Heart left ventricle (tissue), 16 donors: ENCODE measurements at places on chromosomes 5 and 9. TPM values are rescaled to one million over a fixed set of nuclear protein-coding genes. Genes with fewer than 3 reads are reported as not detected.

Gene ZFP37
- total RNA-seq, result 1.00 TPM

Gene DDX4
- total RNA-seq, result not detected

Gene PDGFRB
- 112 TPM for total RNA-seq

Gene C8G
- total RNA-seq, result not detected

Gene FAM53C
- total RNA-seq, result 21.5 TPM

Gene HTR1A
- not detected for total RNA-seq

Gene CDH9
- total RNA-seq, result not detected

Gene PCDHA6
- total RNA-seq, result 0.34 TPM

Gene EGFL7
- total RNA-seq, result 94.5 TPM

Gene PCDHGA3
- 16.7 TPM for total RNA-seq

GRCh38 chr5:150139334-150139733 lies 16.3 kb downstream of the PDGFRB start:
- DNase-seq, result no peak

- DNase-seq, result no peak
These were observed 184.0 kb upstream of the GDNF start for GRCh38 chr5:38023799-38024198.

DNA sequence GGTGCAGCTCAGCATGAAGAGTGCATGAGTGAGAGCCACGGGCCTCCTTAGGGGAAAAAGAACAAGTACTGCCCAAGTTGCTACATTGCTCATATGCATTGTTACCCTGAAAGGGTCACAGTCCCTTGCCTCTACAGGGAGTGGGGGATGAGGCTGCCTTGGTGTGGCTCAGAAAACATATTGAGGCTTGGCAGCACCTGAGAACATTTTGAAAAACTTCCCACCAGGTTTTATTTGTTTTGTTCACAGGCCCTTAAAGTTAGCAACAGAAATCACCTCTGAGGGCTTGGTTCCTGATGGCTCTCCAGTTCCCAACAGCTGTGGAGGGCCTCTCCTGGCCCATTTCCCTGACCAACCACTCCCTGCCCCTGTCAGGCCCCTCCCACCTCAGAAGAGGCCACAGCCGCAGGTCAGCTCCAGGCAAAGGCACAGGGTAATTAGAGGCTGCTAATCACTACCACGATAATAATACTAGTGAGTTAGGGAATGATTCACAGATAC lies 90.7 kb upstream of the ADRA1B start:
- no peak for DNase-seq

GRCh38 chr9:5529683-5530221 lies 19.4 kb downstream of the PDCD1LG2 start:
- DNase-seq, result no peak

GRCh38 chr9:137493364-137494103 lies 34.4 kb upstream of the NSMF start:
- DNase-seq, result no peak

DNA sequence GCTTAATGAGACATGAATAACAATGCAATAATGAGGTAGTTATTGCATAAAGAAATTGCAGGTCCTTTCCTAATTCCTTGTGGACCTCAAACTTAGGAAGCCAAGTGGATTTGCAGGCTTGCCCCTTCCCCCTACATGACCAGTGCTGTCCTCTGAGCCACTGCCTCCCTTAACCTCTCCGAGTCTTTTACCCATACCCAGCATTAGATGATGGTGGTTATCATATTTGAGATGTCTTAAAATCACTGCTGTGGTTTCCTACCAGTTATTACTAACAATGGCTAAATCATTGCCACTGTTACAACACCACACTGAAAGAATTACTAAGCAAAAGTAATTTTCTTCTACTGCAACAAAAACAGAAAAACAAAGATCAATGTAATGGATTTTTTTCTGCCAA lies 170.8 kb downstream of the EDIL3 start:
- no peak for DNase-seq

GRCh38 chr5:89065919-89066318 lies 182.9 kb upstream of the MEF2C start:
- DNase-seq, result no peak

DNA sequence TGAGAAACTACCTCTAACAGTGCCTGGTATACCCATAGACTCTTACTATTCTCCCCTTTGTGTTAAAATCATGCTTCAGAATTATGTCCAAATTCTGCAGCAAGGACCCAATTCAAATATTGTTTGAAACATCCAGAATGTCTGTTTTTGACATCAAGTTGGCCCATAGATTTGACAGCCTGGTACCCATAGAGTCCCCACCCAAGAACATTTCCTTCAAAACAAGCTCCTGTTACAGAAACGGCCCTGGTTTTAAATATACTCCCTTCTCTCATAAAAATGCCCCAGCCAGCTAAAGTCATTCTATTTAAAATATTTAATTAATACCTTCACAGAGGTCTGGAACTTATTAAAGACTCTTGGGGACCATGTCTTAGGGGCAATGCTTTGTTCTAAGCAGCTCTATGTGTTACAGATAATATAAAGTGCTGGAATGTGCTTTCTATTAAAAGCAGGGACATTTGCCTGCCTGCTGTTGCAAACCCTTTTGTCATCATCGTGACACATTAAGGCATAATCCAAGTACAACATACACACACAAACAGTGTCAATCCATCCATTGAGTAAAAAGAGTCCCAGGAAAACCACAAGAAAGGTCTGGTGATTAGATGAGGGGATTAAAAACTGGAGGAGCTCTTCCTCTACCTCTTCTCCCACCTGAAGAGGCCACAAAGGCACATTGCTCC lies 321.7 kb downstream of the MLLT3 start:
- DNase-seq, result no peak

DNA sequence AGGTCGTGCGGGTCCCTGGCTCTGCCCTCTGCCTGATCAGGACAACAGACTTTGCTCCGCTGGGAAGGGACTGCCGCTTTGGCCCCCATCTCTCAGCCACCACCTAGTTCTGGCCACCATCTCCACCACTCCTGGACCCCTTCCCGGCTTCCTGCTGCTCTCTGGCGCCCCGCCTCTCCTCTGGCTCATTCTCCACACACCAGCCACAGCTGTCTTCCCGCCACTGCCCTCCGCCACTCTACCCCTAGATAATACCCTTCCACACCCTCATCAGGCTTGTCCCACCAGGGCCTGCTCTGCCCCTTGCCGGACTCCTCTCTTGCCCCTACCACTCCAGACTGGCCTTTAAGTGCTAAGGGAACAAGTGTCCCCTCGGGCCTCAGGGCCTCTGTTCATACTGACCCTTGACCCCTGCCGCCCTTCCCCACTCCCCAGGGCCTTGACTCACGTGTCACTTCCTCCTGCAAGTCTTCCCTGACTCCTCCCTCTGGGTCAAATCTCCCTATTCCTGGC lies 3.0 kb upstream of the CDX1 start:
- peak; percentile 82 for DNase-seq

- no peak for DNase-seq
These were observed 3.5 kb downstream of the DBN1 start for GRCh38 chr5:177469750-177470525.

DNA sequence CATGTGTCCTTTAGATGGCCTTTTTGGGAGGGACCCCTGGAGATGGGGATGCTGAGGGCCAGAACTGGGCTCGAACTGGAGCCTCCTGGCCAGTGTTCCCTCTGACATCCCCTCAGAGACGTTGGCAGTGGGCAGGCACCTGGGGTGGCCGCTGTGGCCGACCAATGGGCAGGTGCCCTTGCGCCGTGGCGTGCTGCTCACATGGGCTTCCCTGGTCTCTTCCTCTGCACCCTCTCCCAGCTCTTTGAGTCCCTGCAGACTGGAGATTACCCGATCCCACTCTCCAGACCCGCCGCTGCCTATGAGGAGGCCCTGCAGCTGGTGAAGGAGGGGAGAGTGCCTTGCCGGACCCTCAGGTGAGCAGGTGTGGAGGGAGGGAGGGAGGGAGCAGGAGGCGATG lies 19.9 kb upstream of the DOLPP1 start:
- no peak for DNase-seq

GRCh38 chr9:122780026-122780425 lies 8.7 kb upstream of the OR5C1 start:
- no peak for DNase-seq

DNA sequence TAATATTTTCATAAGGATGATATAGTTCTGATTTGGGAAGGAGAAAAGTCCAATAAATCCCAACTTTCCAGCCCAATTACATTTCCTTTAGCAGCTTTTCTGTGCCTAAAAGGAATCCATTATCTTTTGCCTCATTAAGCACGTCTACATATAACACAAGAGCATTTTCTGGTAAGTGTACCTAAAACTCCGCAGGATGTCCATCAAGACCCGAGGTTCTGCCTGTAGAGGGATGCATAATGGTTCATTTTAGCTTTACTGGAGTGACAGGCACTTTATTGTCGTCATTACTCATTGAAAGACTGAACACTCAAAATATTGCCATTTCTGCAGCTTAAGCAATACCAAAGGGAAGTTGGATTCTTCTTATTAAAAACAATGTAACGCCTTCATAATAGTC lies 669.0 kb downstream of the PRELID2 start:
- no peak for DNase-seq

GRCh38 chr9:96665789-96666188 lies 10.7 kb upstream of the PRXL2C start:
- no peak for DNase-seq

DNA sequence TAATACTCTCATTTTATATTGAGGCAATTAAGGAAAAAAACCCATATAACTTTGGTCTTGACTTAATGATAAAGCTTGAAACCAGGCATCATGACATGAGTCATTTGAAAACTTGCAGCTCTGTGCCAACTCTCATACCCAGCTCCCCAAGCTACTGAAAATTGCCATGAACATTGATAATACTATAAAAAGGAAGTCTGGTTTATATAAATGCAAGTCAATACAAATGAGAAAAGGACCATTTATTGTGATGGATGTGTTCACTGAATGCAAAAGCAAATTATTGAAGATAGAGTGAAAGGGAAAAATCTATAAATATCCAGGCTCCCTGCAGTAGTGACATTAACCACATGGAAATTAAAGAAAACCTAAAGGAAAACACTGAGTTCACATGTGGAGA lies 116.3 kb downstream of the DEPDC1B start:
- DNase-seq, result no peak

DNA sequence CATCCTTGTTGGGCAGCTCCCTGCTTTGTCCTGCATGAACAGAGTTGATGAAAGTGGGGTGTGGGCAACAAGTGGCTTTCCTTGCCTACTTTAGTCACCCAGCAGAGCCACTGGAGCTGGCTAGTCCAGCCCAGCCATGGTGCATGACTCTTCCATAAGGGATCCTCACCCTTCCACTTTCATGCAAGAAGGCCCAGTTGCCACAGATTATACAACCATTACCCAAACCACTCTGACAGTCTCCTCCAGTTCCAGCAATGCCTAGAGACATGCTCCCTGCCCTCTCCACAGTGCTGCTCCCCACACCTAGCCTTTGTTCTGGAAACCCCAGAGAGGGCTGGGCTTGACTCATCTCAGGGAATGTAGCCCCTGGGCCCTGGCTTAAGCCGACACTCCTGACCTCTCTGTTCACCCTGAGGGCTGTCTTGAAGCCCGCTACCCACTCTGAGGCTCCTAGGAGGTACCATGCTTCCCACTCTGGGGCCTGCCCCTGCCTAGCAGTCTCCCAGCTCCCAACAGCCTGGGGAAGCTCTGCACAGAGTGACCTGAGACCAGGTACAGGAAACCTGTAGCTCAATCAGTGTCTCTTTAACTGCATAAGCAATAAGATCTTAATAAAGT lies 3.9 kb downstream of the SLC35A4 start:
- no peak for DNase-seq

- no peak for DNase-seq
These were observed 390.3 kb downstream of the PDE4D start for GRCh38 chr5:59503220-59503619.

- no peak for DNase-seq
These were observed 48.4 kb downstream of the PSD2 start for GRCh38 chr5:139843991-139844390.

GRCh38 chr5:144472221-144472620 lies 301.5 kb downstream of the KCTD16 start:
- DNase-seq, result no peak
